SJCRH30 (cell line): ENCODE measurements at places on chromosomes 13 and 19.

- no peak for DNase-seq
These were observed at the start of gene CD22 for GRCh38 chr19:35328851-35329285. CD22 (plus strand) TSS chr19:35329187; CDS start chr19:35332041, 2,854 bp downstream.

DNA sequence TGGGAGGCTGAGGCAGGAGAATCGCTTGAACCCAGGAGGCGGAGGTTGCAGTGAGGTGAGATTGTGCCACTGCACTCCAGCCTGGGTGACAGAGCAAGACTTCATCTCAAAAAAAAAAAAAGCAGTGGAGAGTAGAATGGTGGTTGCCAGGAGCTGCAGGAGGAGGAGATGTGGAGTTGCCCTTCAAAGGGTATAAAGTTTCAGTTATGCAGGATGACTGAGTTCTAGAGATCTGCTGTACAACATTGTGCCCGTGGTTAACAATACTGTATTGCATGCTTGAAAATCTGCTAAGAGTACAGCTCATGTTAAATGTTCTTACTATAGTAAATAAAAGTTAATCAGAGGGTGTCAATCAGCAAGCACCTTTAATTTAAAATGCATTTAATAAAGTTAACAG is 28.4 kb upstream of the LATS2 start:
- no peak for DNase-seq

DNA sequence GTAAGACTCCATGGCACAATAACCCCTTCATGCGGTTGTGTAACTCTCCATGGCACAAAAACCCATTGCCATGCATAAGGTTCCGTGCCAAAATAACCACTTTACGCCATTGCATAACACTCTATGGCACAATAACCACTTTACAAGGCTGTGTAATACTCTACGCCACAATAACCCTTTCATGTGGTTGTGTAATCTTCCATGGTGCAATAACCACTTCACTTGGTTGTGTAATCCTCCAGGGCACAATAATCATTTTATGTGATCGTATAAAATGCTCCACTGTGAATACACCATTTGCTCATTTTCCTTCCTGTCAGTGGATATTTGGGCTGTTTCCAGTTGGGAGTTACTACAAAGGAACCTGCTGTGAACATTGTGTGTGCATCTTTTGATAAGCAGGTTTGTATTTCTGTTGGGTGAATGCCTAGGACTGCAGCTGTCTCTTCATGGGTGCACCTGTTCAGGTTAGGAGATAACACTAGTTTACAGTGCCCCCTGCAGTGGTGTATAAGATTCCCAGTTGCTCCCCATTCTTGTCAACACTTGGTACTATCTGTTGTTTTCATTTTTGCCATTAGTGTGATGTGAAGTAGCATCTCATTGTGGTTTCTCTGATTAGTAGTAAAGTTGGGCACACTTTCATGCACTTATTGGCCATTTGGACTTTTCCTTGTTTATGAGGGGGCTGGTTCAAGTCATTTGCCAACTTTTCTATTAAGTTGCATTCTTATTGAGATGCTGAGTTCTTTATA is 21.1 kb upstream of the ZSCAN18 start:
- no peak for DNase-seq

DNA sequence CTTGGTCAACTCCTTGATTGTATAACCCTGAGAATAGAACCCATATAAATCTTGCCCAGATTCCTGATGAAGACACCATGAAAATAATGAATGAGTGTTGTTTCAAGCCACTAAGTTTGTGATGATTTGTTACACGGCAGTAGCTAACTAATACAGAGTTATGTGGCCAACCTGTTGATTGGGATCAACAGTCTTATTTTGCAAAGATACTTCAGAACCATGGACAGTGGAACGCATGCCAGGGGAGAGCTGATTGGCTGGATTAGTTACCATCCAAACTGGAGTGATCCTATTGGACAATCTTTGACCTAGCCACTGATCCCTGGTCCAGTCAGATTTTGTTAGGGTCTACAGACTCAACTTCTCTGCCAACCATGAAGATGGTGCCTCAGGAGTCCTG is 26.6 kb downstream of the CD70 start:
- peak; percentile 57 for DNase-seq

DNA sequence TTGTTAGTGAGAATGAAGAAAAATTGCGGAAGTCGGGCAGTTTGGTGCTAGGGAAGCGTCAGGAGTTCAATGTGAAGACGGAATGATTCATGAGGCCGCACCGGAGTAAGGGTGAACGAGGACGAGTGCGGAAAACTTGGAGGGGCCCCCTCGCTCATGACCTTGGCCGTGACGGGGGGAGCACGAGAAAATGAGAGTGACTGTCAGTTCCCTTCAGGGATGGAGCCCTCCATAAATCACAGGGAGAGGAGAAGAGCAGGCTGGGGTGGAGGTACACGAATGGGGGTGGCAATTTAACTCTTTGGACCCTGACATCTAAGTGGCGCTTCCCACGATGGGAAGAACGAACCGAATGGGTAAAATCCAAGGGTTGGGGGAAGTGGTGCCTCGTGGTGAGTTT is 486.4 kb downstream of the TSHZ3 start:
- DNase-seq: no peak

GRCh38 chr13:44790289-44790688 is 199.0 kb downstream of the NUFIP1 start:
- DNase-seq: peak; percentile 23

DNA sequence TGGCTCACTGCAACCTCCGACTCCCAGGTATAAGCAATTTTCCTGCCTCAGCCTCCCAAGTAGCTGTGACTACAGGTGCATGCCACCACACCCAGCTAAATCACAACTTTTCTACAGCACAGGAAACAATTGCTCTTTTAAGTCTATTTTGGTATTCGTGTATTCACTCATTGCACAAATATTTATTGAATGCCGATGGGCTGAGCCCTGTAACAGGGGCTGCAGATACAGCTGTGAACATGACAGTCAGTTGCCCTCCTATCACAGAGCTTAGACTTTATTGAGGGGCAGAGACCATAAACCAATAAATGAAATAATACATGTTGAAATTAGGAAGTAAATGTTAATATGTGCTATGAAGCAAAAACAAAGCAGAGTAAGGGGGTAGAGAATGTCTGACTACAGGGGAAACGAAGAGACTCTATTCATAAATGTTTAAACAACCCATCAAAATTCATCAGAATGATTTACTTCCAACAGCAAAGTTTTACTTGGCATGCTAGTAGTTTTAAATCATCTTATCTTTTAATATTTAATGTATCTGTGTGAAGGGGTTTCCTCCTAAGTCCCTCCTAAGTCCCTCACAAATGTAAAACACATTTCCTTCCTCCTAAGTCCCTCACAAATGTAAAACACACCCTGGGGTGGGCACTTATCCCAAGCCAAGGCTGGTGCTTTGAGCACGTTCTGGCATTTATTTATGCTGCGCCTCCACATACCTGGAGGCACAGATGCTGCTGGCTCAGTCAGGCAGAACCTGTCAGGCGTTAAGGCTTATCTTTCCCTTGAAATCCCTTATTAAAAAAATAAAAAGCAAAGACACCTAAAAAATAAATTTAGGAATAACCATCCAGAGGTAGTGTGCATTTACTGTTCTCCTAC is 140.8 kb downstream of the MIPEP start:
- DNase-seq: no peak

- no peak for DNase-seq
These were observed 16.2 kb upstream of the NFIC start for GRCh38 chr19:3350014-3350663.

DNA sequence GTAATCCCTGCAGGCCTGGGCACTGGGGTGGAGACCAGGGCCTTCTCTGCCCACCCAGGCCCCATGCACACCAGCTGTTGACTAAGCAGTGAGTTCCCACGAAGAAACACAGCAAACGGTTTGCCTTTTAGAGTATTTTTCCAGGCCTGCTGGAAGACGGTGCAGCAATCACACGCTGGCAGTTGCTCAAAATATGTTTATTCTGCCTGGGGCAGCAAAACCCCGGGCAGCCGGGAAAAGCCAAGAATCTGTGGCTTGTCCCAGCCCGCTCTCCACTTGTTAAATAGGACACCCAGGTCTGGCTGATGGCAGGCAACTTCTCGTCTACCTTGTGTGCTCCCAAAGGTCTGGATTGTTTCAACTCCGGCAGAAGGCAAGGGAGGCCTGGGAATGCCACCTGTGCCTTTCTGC is 40.8 kb downstream of the GGACT start:
- peak; percentile 43 for DNase-seq

DNA sequence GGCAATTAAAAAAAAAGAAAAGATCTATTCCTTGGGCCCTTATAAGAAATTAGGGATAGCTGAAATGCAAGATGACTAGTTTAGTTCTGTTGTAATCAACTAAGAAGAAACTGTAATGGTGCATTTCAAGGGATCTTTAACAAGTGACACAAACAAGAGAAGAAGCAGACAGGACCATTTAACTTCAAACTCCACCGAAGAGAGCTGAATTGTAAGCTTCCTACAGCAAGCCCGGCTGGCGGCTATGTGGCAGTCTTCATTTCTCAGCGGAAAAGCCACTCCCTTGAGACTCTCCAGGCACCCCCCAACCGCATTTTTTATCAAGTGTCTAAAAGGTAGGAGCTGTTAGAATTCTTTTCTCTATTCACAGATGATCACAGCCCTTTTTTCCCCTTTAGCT is 305.2 kb upstream of the ZNF507 start:
- no peak for DNase-seq

DNA sequence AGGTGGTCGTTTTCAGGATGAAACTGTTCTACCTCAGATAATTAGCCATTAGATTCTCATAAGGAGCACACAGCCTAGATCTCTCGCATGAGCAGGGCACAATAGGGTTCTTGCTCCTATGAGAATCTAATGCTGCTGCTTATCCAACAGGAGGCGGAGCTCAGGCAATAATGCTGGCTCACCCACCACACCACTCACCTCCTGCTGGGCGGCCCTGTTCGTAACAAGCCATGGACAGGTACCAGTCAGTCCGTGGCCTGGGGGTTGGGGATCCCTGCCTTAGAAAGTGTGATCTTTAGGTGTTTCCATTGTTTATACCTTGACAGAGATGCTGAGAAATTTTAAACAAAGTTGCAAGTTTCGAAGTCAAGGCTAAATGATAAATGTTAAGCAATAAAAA is 344.6 kb upstream of the HTR2A start:
- no peak for DNase-seq

- DNase-seq: no peak
These were observed 19.5 kb upstream of the MEIS3 start for GRCh38 chr19:47438793-47439220.

DNA sequence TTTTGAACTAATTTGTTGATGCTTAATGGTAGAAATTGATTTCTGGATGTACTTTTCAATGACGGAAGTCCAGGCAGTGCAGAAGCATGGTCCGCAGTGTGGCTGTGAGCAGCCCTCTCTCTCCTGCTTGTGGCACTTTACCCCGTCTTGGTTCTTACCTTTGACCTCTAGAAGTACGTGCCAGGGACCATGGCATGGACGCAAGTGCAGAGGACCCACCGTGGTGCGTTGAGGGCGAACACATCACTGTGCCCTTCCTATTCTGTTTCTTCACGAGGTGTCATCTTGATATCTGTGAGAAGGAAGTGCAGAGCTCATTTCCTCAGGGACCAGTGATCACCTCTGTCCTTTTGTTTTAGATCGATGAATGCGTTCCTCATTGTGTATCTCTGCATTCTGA is 135.2 kb downstream of the ATP11A start:
- no peak for DNase-seq

- no peak for DNase-seq
These were observed 100.6 kb upstream of the FRY start for GRCh38 chr13:31930901-31931522.

- DNase-seq: no peak
These were observed 22.1 kb downstream of the RAP2A start for GRCh38 chr13:97456047-97456446.

DNA sequence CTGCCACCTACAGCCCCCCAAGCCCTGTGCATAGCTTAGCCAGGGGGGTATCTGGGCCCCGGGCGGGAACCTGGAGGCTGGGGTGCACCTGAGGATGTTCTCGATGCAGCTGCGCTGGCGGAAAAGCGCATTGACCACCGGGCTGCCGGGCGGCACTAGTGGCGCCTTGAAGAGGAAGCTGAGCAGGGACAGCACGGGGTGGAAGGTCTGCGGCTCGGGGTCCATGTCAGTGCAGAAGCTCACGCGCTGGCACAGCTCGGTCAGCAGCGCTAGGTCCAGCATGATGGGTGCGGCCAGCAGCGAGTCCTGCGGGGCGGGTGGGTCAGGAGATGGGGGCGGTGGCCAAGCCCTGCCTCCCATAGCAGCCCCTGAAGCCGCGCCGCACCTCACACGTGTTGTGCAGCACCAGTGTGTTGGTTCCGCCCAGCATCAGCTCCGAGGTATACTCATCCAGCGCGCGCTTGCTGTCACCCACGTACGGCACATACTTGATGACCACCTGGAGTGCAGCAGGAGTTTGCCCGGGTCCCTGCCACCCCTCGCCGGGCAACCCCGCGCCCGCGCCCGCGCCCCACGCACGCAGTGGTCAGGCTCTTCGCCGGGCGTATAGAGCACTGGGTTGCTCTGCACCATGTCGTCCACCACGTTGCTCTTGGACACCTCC is 2.6 kb downstream of the ISYNA1 start:
- DNase-seq: no peak

GRCh38 chr13:54226876-54227275 is 1198.3 kb downstream of the OLFM4 start:
- peak; percentile 19 for DNase-seq

DNA sequence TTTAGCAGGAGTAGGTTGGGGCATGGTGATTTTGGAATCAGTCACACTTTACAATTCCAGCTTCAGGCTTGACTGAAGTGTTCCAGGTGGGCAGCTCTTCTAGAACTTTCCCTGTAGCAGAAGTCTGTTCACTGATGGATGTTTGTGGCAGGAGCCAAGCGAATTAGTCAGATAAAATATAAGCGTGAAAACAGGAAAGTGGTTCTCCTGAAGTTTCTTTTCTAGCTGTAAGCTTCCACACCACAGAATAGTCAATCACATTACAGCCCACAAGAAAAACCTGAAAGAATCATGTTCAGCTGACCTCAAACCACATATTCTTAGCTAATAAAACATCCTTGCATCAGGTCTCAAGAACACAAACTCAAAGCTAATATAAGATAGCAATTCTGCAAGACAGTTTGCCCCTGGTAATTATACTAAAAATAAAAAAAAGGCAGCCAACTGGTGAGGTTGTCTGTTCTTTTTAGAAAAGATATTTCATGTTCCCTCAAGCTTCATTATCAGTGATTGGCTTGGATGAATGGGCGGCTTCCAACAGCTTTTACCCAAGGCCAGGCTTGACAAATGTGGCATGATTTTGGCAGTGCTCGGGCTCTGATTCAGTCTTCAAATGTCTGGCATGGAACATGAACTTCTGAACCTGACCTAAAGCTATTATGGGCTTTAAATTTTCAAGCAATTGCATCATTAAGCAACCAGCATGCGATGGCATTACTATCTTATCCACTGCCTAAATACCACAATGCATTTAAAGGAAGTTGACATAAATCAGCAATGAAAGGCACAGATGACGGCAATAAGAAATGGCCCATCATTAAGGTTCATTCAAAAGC is 136.8 kb downstream of the DCLK1 start:
- DNase-seq: peak; percentile 60

DNA sequence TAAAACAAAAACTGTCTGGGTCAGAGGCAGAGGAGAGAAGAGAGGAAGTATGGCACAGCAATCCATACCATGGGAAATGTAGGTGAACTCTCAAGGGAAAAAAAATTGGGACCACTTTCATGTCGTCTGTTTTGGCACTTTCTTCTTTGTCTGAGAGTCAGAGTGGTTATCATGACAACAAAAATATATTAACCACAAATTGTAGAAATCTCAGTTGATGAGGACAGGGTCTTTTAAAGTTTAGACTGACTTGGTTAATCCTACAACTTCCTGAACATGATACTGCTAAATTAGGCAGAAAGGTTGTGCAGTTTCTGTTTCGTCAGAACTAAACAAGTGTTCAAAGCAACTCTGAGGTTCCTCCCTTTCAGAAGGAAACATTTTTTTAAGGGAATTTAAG is 15.2 kb downstream of the KLF5 start:
- no peak for DNase-seq

GRCh38 chr13:29304148-29304547 is 291.3 kb downstream of the SLC7A1 start:
- DNase-seq: no peak
